ENCODE measurements at places on chromosomes 7 and 10.

DNA sequence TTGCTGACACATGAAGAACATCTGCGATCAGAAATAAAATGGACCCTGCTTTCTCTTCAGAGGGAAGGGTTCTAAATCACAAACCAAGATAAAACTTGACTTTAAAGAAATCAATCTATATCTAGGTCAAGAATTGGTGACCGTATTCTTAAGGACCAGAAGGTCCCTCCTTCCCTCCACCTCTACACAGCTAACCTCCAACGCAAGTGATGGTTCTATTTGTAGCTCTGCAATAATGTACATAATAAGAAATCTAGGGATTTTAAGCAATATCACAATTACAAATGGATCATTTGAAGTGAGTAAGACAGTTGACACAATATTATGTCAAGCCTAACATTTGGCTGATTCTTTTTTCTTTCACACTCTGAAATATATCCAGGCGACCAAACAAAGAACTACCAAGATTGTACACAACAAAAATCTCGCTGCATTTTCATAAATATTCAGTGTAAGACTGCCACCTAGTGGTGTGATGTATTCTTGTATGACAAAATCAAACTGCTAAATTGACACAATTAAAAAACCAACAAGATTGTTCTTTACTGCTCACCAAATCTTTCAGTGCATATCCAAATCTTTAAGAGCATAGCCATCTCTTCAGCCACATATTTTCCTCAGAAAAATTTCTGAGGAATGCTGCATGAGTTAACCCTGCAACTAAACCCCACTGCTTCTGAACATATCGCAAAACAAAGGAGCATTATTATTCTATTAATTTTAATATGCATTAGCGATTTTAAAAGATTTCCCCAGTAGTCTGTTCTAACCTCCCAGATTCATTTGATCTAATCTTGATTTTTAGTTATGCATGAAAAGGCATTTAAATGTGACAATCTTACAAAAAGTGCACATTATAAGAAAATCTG, 44.5 kb downstream of the ICA1 start:
- DNase-seq: no peak

DNA sequence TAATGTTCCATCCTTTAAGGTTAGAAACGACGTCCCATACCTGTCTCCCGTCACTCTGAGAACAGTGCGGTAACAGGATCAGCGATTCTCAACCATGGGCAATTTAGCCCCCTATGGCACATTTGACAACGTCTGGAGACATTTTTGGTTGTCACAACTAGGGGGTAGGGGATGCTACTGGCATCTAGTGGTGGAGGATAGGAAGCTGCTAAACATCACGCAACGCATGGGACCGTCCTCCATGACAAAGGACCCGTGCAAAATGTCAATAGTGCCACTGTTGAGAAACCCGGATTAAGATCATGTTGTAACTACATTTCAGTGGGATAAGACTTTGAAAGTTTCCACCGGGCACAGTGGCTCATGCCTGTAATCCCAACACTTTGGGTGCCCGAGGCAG, 5.0 kb upstream of the PAXIP1 start:
- no peak for DNase-seq

- DNase-seq: no peak
Measured at GRCh38 chr10:117112220-117112619, 25.9 kb downstream of the VAX1 start.

- DNase-seq: no peak
Measured at GRCh38 chr10:133131734-133132472, 28.1 kb upstream of the KNDC1 start.

DNA sequence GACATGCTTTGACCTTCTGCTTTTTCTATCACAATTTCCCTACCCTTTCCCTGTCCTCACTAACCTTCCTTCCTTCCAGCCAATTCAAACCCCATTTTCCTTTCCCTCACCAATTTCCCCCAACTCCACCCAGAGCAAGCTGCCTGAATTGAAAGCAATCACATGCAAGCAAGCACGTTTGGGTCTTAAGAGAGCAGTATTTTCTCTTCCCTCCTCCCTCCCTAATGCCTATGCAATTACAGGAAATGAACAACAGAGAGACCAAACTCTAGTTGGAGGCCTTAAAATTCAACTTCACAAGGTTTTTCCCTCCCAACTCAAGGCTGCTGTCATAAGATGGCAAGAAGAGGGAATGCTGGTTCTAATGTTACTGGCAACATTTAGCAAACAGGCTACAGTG, 117.2 kb downstream of the MYOF start:
- no peak for DNase-seq

DNA sequence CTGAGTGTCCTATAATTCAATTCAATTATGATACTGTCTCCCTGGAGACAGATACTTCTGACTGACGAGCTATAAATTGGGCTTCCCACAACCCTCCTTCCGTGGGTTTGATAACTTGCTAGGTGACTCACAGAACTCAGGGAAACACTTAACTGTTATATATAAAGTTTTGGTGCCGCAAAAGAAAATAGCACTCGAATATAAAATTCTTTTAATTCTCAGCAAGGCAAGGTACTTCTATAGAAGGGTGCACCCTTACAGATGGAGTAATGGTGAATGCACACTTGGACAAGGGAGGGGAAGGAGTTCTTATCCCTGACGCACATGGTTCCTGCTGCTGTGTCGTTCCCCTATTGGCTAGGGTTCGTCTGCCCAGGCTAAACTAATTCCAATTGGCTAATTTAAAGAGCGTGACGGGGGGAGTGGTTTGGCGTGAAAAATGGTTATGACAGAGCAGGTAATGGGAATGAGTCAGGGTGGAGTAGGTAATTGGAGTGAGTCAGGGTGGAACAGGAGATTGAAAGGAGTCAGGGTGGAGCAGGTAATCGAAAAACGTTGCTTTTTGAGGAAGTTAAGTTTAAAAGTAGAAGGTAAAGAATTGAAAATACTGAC, 20.8 kb upstream of the GHITM start:
- no peak for DNase-seq

GRCh38 chr10:22365644-22366434, 20.5 kb downstream of the SPAG6 start:
- DNase-seq: no peak

DNA sequence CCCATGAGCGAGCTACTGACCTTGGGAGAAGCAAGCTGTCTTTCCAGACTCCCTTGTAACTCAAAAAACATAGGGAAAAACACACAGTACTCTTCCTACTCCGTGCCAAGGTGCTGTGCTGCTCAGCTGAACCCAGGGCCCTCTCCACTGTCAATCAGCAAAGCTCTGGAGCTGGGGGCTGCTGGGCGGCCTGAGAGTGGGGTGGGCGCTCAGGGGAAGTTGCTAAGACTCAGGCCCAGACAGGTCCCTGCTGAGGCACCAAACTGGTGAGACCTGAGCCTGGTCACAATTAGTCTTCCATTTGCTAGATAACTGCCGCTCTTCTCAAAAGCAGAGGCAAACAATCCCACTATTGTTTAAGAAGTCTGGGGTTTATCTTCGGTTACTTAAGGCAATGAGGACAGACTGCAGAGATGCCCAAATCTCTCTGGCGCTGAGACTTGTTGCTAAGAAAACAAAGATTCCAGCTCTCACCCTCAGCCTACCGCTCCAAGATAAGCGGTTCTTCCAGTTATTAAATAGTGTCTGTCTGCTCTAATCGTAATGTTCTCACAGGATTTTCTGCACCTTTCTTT, 22.0 kb downstream of the STEAP1B start:
- DNase-seq: no peak

GRCh38 chr7:105860793-105861192, 15.6 kb downstream of the ATXN7L1 start:
- DNase-seq: no peak
